ENCODE measurements at places on chromosomes 5 and 9.

DNA sequence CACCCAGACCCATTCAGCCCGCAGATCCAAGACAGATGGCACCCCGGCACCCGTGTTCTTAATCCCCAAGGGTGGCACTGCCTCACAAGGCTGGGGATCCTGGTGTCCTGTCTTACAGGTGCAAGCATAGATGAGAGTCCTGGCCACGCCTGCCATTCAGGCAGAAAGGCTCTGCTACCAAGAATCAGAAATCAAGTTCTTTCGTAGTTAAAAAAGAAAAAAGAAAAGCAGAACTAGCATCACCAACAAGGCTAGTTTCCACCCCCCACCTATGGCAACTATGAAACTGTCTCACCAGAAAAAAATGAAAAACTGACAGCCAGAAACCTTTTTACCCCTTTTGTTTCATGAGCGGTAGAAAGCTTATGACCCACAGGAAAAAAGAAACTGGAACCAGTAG lies 170.4 kb downstream of the SYK start:
- DNase-seq, result no peak

- no peak for DNase-seq
Measured at GRCh38 chr5:123351240-123351639, 72.0 kb downstream of the CEP120 start.

DNA sequence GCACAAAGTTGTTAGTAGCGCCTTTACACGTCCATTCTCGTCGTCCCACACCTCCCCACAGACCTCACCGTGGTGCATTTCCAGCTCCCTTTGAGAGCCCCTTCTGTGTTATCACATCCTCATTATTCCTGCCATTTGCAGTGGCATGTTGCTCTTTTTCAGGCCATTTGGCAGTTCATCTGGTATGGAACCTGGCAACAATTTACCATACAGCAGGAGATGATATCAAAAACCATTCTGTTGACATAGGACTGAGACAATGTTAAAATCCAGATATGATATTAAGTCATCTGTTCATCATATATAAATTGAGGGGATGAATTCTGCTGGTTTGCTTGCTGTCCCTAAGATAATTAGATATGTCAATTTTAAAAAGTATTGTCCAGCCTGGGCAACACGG lies 83.0 kb downstream of the TMEM174 start:
- no peak for DNase-seq

- no peak for DNase-seq
Measured at GRCh38 chr9:4520055-4520454, 29.8 kb downstream of the SLC1A1 start.

GRCh38 chr5:157558681-157559080 lies 16.9 kb downstream of the ADAM19 start:
- DNase-seq, result no peak

GRCh38 chr9:113590991-113591898 lies 127.7 kb downstream of the RGS3 start:
- DNase-seq, result peak; percentile 34

GRCh38 chr5:16179936-16180788 lies 571 bp upstream of the MARCHF11 start:
- no peak for DNase-seq

GRCh38 chr5:31860726-31861433 lies 221.9 kb downstream of the PDZD2 start:
- DNase-seq, result no peak

- DNase-seq, result no peak
Measured at GRCh38 chr9:125255781-125256391, 5.7 kb upstream of the GAPVD1 start.
